ENCODE measurements at places on chromosomes 11 and 22.

DNA sequence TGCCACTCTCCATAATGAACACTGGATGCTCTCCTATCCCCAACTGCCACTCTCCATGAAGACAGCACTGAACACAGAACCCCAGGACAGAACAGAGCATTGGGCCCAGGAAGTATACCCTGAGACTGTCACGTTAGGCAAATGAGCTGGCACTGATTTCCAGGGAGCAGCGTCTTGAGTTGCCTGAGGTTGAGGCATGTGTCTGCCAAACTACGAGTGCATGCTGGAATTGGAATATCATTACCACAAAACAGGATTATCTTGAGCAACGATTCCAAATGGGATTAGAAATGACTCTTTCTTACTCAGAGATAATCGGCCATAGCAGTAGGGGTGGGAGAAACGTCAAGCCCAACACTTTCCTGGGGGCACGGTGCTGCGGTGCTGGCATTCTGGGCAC is 39.9 kb downstream of the CLPB start:
- no peak for DNase-seq

DNA sequence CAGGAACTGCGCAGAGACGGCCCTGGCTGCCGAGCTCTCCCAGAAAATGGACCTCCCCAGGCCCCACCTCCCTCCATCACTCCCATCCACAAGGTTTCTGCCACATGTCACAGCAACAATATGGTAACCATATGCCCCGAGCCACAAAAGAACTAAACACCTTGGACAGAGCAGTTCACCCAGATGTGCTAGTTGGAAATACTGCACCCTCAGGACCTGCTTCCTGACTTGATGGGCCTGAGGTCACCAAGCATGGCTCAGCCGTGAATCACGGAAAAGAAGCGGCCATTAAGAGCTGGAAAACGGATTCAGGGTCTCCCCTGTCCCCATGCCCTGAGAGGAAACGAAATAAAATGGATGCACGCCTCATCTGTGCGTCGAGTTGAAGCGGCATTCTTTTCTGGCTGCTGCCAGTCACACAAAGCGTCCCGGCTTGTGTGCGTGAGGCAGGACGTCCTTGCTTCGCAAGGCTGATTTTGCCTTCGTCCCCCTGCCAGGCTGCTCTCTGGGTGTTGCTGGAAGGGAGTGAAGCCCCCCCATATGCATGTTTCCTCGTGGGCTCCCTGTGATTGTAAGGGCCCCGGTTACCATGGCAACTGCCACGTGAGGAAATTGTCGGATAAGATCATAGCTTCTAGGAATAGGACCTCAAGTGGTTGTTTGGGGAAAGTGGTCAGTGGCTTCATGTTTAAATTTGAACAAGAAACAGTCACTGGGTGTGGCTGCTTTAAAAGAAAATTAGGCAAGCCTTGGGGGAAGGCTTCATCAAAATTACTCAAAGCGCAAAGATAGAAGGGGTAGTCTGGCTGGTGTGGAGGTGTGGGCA is 51.7 kb downstream of the FLI1 start:
- DNase-seq = no peak

DNA sequence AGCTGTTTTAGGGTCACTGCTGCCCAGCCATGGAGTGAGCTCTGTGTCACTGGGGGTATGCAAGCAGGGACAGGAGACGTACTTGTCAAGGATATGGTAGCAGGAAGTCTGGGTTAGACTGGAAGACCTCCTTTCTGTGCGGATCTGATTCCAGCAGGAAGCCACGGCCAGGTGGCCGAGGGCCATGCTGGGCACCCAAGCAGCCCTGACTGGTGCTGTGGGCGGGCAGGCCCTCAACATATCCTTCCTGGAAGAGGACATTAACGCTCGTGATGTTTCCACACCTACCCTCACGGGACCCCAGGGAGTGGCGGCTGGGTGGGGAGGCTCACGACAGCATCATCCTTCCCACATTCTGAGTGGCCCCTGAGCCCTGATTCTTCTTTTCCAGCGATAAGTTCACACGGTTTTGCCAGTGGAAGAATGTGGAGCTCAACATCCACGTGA is 8.7 kb upstream of the ANKRD13D start:
- DNase-seq = no peak

GRCh38 chr11:96156379-96156722 is 186.6 kb downstream of the MAML2 start:
- no peak for DNase-seq

GRCh38 chr11:66331542-66332370 is 4.5 kb downstream of the RIN1 start:
- no peak for DNase-seq

DNA sequence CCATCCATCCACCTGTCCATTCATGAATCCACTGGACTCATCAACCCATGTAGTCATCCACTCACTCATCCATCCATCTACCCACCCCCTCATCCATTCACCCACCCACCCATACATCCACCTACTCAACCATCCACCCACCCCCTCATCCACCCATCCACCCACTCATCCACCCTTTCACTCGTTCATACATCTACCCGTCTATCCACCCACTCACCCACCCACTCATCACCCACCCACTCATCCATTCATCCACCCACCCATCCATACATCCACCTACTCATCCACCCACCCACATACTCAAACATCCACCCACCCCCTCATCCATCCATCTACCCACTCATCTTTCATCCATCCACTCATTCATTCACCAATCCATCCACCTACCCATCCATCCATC is 37.7 kb downstream of the RTL6 start:
- no peak for DNase-seq

DNA sequence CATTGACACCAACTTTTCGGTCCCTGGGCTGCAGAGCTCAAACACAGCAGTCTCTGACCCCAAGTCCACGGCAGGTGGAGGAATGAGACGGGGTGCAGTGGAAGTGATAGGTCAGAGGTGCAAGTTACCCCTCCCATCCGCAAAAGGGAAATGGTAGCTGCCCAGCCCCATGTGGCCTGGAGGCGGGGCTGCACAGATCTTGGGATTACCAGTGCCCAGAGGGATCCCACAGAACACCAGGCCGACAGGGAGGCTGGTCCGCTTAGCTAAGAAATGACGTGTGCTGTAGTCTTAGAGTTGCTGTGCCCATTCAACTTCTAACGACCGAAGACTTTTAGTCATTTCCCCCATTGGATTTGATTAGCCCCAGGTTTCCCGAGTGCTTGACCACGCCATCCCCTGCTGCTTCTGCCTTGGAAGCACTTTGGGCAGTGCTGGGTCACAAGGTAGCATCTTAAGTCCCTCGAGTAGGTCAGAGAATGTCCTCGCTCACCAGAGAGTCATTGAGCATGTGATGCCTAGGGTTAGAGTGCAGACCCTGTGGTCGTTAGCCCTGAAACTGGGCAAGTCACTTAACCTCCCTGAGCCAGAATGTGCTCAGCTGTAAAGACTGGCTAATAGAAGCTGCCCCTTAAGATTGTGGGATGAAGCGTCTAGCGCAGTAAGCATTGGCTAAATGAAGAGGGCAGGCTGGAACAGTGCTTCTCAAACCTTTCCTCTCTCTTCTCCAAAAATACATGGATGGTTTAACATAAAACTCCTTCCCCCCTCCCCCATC is 4.2 kb downstream of the PTGDR2 start:
- no peak for DNase-seq

DNA sequence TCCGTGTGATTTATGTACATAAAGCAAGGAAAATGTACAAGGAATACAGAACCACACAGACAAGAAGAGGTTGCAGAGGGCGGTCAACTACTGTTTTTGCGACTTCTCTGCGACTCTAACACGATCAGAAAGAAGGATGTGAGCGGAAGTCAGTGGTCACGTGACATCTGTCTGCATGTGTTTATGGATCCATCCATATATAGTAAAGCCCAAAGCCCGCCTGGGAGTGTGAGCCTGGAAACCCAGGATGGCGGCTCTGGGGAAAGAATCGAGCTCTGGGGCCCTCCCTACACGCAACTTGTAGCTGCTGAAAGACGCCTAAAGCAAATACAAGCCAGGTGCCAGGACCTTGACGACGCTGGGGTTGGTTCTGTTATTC is 8.8 kb downstream of the OSBPL5 start:
- DNase-seq = no peak

- no peak for DNase-seq
These were observed 2.4 kb upstream of the ARAP1 start for GRCh38 chr11:72754544-72755155.

DNA sequence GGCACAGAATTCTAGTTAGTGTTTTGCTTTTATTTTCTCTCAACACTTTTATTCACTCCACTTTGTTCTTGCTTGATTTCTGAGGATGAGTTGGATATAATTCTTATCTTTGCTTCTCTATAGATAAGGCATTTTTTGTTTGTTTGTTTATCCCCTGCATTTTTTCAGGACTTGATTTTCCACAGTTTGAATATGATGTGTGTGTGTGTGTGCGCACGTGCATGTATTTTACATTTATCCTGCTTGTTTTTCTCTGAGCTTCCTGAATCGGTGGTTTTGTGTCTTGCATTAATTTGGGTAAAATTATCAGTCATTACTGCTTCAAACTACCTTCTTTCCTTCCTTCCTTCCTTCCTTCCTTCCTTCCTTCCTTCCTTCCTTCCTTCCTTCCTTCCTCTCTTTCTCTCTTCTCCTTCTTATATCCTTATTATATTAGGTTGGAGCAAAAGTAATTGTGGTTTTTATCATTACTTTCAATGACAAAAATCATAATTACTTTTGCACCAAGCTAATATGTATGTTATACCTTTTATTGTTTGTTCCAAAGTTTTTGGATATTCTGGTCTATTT is 679.9 kb upstream of the RAG2 start:
- DNase-seq = no peak

DNA sequence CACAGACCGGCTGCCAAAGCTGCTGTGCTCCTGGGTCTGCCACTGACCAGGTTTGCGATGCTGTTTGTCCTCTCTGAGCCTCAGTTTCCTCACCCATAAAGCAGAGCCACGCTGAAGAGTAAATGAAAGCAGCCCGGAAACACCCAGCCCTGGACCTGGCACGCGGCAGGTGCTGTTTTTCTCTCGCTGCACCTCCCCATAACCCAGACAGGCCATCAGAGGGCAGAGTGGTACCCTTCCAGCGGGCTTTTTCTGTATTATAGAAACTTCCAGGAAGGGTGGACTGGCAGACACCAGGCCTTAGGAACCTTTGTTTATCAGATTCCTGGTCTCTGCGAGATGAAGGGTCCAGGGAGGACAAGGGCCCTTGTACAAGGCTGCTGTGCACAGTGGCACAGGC is 17.9 kb upstream of the FGF19 start:
- DNase-seq = no peak

DNA sequence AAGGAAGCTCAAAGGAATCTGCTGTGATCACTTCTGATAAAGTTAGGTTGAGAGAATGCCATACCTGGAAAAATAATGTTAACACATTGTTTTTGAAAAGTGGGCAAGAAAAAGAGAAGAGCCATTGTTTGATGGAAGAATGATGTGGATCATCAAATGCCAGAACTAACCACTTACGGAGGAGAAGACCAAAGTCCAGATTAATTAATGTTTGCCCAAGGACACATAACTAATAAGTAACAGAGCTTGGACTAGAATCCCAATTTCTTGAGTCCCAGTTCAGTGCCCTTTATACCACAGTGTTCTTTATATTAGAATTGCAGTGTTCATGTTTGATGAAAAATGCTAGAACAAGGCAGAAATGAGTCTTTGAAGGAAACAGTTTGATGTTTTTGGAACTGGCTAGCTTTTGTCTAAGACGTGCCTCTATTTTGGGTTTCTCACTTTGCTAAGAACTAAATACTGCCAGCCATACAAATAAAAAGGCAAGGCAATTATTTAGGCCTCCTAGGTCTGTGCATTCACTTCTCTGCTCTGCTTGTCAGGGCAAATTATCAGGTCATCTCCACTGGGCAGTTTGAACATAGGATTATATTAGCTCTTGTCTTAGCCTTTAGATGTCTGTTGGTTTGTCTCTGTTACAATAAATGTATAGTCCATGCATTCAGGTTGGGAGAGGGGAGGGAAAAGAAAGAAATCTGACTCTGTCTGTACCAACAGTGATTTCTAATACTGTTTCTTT is 72.3 kb downstream of the TRIM44 start:
- DNase-seq = no peak

- DNase-seq = no peak
These were observed 2.3 kb upstream of the USP28 start for GRCh38 chr11:113877670-113878055.

- no peak for DNase-seq
These were observed 207.2 kb upstream of the PGR start for GRCh38 chr11:101336858-101337257.

DNA sequence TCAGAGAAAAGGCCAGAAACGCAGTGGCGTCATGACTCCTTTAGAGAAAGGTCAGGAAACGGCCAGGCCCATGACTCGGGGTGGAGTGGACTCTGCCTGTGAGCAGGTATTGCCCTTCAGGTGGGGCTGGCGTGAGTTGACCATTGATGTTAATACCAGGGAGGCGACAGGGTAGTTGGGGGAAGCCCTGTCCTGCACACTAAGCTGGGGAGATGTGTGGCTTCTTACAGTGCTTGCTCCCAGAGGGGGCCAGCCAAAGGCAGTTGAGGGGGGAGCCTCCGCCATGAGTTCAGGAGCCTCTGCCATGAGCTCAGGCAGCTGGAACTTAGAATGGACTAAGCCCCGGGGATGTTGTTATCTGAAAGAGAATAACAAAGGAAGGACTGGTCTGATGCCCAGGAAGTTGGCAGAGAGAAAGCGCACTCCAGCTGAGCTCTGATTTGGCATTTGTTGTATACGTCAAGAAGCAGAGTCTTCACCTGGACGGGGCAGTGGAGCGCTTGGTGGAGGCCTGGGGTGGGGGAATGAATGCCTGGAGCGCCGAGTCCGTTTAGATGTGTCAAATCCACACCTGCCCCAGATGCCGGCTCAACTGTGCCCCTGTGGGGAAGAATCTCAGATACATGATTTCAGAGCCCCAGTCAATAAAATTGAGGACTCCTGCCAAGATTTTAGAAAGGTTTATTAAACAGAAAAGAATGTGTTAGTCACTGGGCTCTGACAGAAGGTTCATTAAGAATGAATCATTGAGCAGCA is 222.5 kb downstream of the TBC1D22A start:
- no peak for DNase-seq

DNA sequence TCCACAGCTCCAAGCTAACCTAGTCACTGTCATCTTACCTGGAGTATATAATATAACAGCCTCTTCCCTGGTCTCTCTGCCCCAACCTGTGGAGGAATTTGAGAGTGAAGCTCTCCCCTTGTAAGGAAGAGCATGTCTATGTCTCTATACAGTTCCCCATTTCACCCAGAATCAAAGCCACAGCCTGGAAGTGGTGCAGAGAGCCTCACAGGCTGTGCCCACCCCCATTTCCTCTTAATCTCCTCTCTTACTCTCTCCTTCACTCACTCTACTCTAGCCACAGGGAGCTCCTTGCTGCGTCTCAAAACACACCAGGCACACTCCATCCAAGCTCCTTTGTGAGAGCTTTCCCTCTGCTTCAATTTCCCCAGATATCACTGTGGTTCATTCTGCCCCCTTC is 302.5 kb upstream of the ISX start:
- DNase-seq = no peak

GRCh38 chr11:120817158-120817557 is 206.7 kb upstream of the TBCEL start:
- DNase-seq = no peak
